Fibroblast of upper back skin (primary cell): ENCODE measurements at places on chromosomes 2 and 18.

DNA sequence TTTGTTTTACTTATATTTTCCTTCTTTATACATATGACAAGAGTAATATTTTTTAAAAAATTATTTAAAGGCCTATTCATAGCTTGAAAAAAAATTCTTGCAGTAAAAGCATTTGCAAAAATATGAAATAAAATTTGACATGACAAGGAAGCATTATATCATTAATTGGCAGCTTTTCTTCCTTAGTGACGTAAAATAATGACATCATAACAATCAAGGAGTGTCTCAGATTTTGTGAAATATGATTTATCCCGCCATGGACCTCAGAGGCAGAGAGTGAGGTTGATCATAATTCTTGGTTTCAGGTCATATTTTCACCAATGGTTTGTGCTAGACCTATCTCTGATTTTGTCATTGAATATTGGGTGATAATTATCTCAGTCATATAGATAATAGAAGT, 176.0 kb downstream of the MIB1 start:
- DNase-seq = no peak

DNA sequence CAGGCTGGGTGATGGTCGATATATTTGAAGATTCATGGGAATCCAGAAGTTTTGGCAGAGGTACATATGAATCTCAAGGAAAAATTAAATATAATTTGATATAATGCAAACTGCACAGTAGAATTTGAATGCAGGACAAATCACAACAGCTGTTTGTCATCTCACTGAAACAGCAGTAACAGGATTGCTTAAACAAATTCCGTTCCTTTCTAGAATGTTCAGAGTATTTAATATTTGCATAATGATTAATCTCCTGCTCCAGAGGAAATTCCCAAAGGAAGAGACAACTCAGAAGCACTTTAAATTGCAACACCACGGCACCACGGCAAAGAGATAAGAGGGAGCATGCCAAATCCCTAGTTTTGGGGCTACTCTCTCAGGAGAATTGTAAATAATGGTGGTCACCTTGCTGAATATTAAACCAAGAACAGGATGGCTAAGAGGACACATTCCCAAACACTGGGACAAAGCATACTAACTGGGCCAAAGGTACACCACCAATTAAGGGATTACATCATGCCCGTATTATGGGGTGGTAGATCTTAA, 67.8 kb upstream of the MAP4K3 start:
- peak; percentile 85 for DNase-seq

GRCh38 chr2:203987959-203988358, 51.4 kb downstream of the ICOS start:
- no peak for DNase-seq

- DNase-seq = peak; percentile 93
Observed at GRCh38 chr18:11849841-11850634, 1.2 kb upstream of the CHMP1B start.

GRCh38 chr18:7288544-7288943, 57.7 kb downstream of the LRRC30 start:
- no peak for DNase-seq

- no peak for DNase-seq
Observed at GRCh38 chr2:40803900-40804299, 352.0 kb upstream of the SLC8A1 start.

- DNase-seq = no peak
Observed at GRCh38 chr2:68505603-68506159, 38.3 kb downstream of the APLF start.

- DNase-seq = no peak
Observed at GRCh38 chr2:25710750-25711149, 37.4 kb upstream of the DTNB start.

DNA sequence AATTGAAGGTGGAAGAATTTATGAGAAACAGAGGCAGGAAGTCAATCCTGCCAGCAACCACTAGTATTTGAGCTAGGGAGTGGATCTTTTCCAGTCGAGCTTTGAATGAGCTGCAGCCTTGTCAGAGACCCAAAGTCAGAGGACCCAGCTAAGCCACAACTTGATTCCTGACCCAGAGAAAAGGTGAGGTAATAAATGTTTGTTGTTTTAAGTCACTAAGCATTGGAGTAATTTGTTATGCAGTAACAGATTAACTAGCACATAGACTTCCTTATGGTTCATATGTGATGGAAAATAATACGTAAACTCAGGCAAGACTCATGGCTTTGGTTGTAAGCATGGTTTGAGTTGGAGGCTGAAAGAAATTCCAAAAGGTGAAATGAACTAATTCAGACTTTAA, 21.6 kb downstream of the EFEMP1 start:
- DNase-seq = no peak

- no peak for DNase-seq
Observed at GRCh38 chr2:161243312-161243711, 64.9 kb upstream of the PSMD14 start.

DNA sequence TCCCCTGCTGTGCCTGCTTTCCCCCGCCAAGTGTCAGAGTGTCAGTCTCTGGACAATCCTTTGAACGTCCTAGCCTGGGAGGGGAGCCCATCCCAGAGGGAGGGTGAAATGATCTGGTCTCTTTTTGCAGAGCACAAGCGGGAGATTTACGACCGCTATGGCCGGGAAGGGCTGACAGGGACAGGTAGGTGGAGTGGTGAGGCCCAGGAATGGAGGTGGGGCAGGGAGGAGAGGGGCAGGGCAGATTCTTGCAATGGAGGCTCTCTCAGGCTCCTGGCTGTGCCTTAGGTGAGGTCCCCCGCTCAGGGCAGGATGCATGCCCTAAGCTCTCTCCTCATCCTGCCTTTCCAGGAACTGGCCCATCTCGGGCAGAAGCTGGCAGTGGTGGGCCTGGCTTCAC, 2.4 kb downstream of the DNAJB2 start:
- no peak for DNase-seq

DNA sequence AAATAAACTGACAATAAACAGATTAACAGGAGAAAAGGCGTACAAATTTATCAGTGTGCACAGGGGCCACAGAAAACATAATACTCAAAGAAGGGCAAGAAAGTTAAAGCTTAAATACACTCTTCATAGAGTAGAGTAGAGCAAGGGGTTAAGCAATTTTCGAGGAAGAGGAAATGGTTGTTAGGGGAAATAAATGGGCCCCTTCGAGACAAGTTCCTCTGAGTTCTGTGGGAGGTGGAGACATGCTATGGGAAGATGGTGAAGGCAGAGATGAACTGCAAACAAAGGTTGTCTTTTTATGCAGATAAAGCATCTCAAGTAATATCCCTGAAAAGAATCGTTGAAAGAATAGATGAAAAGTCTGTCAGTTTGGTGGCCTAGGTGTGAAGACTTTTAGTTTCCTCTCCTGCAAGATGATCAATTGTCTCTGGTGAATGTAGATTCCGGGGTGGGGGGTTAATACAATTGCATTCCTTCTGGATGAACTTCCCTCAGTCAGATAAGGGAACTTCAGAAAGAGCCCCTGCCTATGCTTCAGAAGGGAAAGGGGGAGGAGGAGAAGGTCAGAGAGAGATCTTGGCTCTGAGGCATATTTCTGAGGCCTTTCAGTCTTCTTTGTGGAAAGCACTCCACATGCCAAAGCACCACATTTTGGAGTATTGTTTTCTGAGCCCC, 127.0 kb downstream of the METTL4 start:
- no peak for DNase-seq

- no peak for DNase-seq
Observed at GRCh38 chr2:177314722-177315264, 50.3 kb upstream of the NFE2L2 start.

GRCh38 chr18:56541340-56541739, 97.1 kb downstream of the TXNL1 start:
- no peak for DNase-seq

- DNase-seq = no peak
Observed at GRCh38 chr2:179096090-179096489, 46.2 kb upstream of the CCDC141 start.

GRCh38 chr2:127685410-127686080, 10.2 kb upstream of the LIMS2 start:
- DNase-seq = no peak

- no peak for DNase-seq
Observed at GRCh38 chr2:99890568-99891427, 251.6 kb downstream of the AFF3 start.

GRCh38 chr2:9919512-9919911, 32.0 kb upstream of the GRHL1 start:
- no peak for DNase-seq

DNA sequence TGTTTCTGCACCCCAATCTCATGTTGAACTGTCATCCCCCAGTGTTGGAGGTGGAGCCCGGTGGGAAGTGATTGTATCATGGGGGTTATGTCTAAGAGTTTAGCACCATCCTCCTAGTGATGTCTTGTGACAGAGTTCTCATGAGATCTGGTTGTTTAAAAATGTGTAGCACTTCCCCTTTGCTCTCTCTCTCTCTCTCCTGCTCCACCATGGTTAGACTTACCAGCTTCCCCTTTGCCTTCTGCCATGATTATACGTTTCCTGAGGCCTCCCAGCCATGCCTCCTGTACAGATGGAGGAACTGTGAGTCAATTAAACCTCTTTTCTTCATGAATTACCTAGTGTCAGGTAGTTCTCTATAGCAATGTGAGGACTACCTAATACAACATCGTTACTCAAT, 396.9 kb upstream of the LRATD1 start:
- DNase-seq = no peak

DNA sequence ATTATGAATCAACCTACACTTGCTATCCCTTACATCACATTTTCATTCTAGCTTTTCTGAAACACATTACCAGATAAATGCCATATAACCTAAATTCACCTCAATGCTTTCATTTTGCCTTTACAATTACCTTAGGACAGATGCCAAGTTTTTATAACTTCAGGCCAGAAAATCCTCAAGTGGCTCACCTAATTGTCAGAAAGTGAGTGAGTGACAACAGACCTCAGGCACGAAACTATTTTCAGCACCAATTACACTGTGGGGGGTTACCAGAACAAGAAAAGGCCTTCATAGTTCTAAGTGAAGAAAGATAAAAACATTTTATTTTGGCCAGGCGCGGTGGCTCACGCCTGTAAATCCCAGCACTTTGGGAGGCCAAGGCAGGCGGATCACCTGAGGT, 52.3 kb upstream of the ST8SIA5 start:
- DNase-seq = peak; percentile 45

- no peak for DNase-seq
Observed at GRCh38 chr18:58413667-58414628, 214.9 kb downstream of the ALPK2 start.

DNA sequence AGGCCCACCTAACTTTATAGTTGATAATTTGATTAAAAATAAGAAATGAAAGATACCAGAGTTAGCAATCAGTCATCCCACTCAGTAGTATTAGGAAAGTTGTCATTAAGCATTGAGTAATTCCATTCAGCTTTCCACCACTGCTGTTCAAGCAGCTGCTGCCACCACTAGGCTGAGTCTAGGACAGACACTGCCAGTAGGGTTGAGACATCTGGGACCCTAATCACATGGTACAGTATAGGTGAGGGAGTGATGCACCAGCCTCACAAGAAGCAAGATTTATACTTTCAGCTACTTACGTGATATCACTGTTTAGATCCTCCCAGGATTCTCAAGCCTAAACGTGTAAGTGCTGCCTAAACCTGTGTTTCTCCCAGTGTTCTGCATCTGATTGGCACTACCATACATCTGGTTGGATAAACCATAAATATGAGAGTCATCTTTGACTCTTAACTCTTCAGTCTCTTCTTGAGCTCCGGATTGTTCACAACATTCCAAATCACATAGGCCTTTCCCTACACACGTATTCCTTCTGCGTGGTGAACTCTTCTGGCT, 3.2 kb downstream of the UBXN4 start:
- DNase-seq = peak; percentile 32

GRCh38 chr2:33510586-33510968, 34.1 kb downstream of the RASGRP3 start:
- DNase-seq = no peak

DNA sequence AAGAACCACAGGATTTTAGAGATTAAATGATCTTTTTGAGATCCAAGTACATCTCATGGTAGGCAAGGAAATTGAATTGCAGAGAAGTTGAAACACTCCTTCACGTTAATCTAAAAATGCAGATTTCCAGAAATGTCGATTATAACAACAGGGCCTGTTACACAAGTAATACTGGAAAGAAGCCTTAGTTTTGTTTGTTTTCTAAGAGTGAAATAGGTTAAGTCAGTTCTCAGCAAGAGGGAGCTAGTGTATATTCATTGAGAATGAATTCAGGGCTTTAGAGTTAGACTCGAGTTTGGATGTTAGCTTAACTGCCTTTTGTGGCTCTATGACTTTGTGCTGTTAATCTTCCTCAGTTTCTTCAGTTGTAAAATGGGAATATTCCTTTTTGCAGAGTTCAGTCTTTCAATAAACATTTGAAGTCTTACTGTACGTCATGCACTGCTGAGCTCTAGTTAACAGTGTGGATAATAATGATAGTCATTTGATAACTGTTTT, 926 bp downstream of the NDUFV2 start:
- peak; percentile 35 for DNase-seq

- peak; percentile 51 for DNase-seq
Observed at GRCh38 chr2:160338901-160339685, 139.0 kb upstream of the ITGB6 start.

GRCh38 chr2:237355701-237356100, 58.3 kb downstream of the COL6A3 start:
- no peak for DNase-seq

DNA sequence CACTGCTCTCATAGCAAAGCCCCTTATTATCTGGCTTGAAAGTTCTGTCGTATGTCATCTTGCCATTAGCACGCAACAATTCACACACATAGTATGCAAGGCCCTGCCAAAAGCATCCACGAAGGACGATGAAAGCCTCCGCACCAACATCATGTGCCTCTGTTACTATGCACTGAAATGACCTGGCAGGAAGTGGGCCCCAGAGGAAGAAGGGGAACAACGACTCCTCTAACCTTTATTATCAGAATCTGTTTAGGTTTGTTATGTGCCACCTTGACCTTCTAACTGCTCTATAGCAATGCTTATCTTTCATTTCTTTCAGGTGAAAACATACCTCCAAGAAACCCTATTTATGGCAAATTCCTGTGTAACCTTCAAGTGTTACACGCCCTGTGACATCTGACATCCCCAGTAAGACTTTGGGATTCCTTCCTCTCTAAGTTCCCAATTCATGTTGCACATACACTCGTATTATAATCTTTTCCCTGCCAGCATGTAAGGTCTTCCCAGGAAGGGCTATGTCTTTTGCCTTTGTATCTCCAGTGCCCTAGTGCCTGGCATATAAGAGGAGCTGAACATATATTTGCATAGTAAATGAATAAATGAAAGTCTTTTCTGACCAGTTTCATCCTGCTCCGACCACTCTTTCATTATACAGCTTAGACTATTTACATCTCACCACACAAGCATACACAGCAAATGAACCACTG, 7.0 kb upstream of the NDUFV2 start:
- no peak for DNase-seq

DNA sequence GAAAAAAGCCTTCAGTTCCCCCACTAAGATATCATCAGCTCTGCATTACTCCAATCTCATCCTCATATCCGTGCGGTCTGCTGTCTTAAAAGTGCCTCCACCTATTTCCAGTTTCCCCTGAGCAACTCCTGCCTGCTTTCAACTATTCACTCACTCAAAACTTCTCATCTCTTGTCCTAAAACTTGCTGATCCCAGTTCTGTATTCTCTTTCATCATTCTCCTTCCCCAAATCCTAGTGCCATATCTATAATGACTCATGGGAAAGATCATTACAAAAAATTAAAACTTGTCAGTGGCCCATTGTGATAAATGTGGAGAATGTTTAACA, 20.0 kb downstream of the ACVR1 start:
- DNase-seq = peak; percentile 29

GRCh38 chr2:27078267-27079194, at the start of gene EMILIN1:
EMILIN1 (plus strand) TSS chr2:27078615; CDS start chr2:27079066, 451 bp downstream.
- DNase-seq = peak; percentile 98
